ENCODE measurements at places on chromosomes 2 and 18. TPM values are rescaled to one million over a fixed set of nuclear protein-coding genes. Genes with fewer than 3 reads are reported as not detected.

DNA sequence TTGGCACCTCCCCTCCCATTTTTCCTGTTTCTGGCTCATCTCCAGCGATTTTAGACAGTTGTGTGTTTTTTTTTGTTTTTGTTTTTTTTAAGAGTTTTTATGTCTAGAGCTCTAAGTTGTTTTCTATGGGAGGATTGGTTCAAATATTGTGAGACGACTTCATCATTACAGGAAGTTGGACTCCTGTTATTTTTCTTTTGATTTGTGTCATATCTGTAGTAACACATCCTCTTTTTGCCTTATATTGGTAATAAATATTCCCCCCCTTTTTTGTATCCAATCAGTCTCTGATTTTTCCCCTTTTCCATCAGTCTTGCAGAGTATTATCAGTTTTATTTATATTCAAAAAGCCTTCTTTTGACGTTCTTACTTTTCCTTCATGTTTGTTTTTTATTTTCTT is 89.0 kb downstream of the KIAA1328 start:
- no peak overlapping the region for H3K27ac ChIP-seq
- H3K27me3 ChIP-seq, result no peaks in the 10 kb centered on the region
- DNase-seq, result no peak
- no peaks in the 10 kb centered on the region for H3K36me3 ChIP-seq

ARHGEF4 gene
- 2.1 TPM for total RNA-seq

LINC00305 gene
- not detected for total RNA-seq

DNA sequence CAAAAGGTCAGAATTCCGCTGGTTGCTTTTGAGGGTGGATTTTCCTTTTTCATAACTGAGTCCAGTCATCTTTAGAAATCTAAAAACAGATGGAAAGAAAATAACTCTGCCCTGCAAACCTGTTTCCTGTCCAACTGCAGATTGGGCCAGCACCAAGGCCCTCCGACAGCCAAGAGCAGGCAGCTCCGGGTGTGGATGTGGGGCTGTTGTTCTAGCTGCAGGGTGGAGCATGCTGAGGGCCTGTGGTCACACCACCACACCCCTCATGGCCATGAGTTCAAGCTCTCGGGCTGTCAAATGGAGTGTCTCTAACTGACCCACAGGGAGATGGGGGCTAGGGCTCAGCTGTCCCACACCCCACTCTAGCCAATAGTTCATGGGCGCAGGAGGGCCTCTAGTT is 69.3 kb upstream of the BZW1 start:
- H3K4me3 ChIP-seq, result no peak overlapping the region
- no peak overlapping the region for H3K27ac ChIP-seq
- H3K36me3 ChIP-seq, result no peaks in the 10 kb centered on the region
- H3K27me3 ChIP-seq, result no peaks in the 10 kb centered on the region
- DNase-seq, result no peak

DNA sequence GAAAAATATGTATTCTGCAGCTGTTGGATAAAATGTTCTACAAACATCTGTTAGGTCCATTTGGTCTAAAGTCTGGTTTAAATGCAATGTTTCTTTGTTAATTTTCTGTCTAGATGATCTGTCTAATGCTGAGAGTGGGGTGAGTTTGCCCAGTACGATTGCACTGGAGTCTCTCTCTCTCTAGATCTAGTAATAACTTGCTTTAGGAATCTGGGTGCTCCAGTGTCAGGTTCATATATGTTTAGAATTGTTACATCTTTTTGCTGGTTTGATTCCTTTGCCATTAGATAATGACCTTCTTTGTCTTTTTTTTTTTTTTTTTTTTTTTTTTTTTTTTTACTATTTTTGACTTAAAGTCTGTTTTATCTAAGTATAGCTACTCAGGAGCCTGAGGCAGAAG is 10.4 kb downstream of the GCC2 start:
- peaks cover 67% of the 10 kb centered on the region for H3K36me3 ChIP-seq
- H3K27me3 ChIP-seq, result no peaks in the 10 kb centered on the region
- DNase-seq, result no peak
- H3K4me3 ChIP-seq, result no peak overlapping the region

GRCh38 chr2:162782138-162782537 is 56.4 kb downstream of the KCNH7 start:
- no peaks in the 10 kb centered on the region for H3K4me1 ChIP-seq
- H3K4me3 ChIP-seq, result no peak overlapping the region
- H3K36me3 ChIP-seq, result no peaks in the 10 kb centered on the region
- H3K27ac ChIP-seq, result no peak overlapping the region
- DNase-seq, result no peak
